ENCODE measurements at places on chromosomes 1 and 21.

- DNase-seq = no peak
Measured at GRCh38 chr1:211331011-211331709, 4.5 kb downstream of the TRAF5 start.

DNA sequence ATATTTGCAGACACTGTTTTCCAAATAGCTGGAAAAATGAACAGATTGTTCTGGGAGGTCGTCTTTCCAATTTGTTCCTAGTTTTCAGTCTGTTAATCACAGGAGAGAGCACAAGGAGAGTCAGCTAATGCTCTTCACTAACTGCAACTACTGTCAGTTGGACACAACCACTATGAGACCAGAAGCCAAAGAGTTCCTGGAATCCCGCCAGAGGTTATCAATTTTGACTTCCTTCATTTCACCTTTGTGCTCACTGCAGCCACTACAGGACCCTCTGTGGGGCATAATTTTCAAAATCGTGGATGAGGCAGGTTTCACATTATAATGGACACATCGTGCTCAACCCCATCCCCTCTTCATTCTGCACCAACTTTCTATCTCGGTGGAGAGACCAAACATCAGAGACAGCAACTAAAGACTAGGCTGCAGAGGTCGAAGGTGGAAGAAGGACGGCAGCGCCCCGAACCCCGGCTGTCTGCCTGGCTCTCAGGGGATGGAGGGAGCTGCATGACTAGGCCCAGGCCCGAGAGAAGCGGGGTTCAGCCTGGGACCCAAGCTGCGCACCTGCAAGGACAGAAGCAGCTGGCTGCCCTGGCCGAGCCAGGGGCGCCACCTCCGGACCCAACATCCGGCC lies 602 bp downstream of the KIAA0319L start:
- no peak for DNase-seq

DNA sequence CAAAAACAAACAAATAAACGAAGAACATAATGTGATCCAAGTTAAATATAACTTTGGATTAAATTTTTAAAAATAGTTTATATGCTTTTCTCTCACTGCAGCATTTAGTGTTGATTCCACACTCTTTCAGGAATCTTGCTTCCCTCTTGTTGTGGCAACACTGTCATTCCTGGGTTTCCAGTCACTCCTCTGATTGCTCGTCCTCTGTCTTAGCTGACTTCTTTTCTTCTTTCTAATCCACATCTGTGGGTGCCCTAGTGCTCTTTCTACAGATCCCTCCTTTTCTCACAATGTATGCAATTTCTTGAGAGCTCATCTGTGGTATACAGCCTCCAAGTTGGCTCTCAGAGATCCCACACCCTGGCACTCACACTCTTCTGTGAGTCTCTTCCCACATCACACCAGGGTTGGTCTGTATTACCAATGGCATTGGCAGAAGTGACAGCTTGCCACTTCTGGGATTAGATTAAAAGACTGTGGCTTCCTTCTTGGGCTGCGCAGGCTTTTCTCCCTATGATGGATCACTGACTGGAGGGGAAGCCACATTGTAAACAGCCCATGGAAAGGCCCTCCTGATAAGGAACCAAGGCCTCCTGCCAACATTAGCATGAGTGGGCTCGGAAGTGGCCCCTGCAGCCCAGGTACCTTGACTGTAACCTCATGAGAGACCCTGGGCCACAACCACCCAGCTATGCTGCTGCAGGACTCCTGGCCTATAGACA lies 11.5 kb upstream of the MYOC start:
- no peak for DNase-seq

- DNase-seq = no peak
Measured at GRCh38 chr1:184101141-184101540, 49.6 kb downstream of the TSEN15 start.
